ENCODE measurements at places on chromosomes 2 and 18. TPM values are rescaled to one million over a fixed set of nuclear protein-coding genes. Genes with fewer than 3 reads are reported as not detected.

EFR3B gene
- total RNA-seq, result 0.88 TPM

RBM44 gene
- total RNA-seq, result 0.72 TPM

DNA sequence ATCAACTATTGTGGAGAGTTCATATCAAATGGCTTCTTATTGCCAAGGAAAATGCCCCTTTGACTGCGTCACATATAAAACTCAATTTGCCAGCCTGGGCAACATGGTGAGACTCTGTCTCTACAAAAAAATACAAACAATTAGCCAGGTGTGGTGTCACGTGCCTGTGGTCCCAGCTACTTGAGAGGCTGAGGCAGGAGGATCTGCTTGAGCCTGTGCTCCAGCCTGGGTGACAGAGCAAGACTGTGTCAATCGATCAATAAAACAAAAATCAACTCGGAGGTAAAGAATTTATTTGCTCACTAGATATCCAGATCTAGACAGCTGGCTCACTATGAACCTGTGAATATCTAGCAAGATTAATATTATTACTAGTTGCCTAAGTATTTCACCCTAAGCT lies 1.7 kb upstream of the ZCCHC2 start:
- H3K27ac ChIP-seq, result no peak overlapping the region
- H3K36me3 ChIP-seq, result no peaks in the 10 kb centered on the region
- H3K4me3 ChIP-seq, result no peak overlapping the region
- peaks cover 4% of the 10 kb centered on the region for H3K27me3 ChIP-seq
- H3K4me1 ChIP-seq, result peaks cover 18% of the 10 kb centered on the region

GRCh38 chr2:218437969-218438368 lies 19.0 kb downstream of the VIL1 start:
- peak; percentile 8 for DNase-seq
- no peaks in the 10 kb centered on the region for H3K27me3 ChIP-seq
- no peaks in the 10 kb centered on the region for H3K4me1 ChIP-seq
- no peaks in the 10 kb centered on the region for H3K36me3 ChIP-seq
- no peak overlapping the region for H3K4me3 ChIP-seq

GRCh38 chr2:8633186-8633734 lies 48.6 kb upstream of the ID2 start:
- H3K27ac ChIP-seq, result peak overlapping the region; percentile 73
- H3K4me1 ChIP-seq, result peaks cover 24% of the 10 kb centered on the region
- H3K36me3 ChIP-seq, result no peaks in the 10 kb centered on the region
- H3K4me3 ChIP-seq, result peak overlapping the region; percentile 50
- DNase-seq, result peak; percentile 89

DNA sequence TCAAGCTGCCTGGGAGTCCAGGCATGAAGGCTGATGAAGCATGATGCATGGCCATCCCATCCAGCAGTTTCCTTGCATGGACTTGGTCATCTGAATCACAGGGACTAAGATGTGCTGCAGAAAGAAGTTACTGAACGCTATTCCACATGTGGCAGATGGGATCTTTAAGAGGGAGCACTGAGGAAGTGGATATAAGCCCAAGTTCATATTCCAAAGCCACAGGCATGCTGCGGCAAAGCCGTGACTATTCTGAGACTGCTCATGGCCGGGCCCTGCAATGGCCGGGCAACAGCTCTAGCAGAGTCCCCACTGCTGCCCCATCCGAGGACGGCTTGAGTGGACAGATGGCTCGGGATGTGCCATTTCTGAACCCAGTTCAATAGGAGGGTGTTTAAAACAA lies 61.5 kb downstream of the STPG4 start:
- H3K4me3 ChIP-seq, result no peak overlapping the region
- H3K4me1 ChIP-seq, result peaks cover 35% of the 10 kb centered on the region
- no peaks in the 10 kb centered on the region for H3K36me3 ChIP-seq
- peak overlapping the region; percentile 15 for H3K27ac ChIP-seq
- no peak for DNase-seq

- H3K27ac ChIP-seq, result no peak overlapping the region
- H3K27me3 ChIP-seq, result no peaks in the 10 kb centered on the region
- H3K4me1 ChIP-seq, result no peaks in the 10 kb centered on the region
- no peaks in the 10 kb centered on the region for H3K36me3 ChIP-seq
- DNase-seq, result no peak
- H3K4me3 ChIP-seq, result no peak overlapping the region
Measured at GRCh38 chr2:67037655-67038054, 359.5 kb upstream of the ETAA1 start.
